ENCODE measurements at places on chromosomes 6 and 20.

GRCh38 chr6:160967833-160968232, 23.7 kb upstream of the MAP3K4 start:
- DNase-seq: no peak

DNA sequence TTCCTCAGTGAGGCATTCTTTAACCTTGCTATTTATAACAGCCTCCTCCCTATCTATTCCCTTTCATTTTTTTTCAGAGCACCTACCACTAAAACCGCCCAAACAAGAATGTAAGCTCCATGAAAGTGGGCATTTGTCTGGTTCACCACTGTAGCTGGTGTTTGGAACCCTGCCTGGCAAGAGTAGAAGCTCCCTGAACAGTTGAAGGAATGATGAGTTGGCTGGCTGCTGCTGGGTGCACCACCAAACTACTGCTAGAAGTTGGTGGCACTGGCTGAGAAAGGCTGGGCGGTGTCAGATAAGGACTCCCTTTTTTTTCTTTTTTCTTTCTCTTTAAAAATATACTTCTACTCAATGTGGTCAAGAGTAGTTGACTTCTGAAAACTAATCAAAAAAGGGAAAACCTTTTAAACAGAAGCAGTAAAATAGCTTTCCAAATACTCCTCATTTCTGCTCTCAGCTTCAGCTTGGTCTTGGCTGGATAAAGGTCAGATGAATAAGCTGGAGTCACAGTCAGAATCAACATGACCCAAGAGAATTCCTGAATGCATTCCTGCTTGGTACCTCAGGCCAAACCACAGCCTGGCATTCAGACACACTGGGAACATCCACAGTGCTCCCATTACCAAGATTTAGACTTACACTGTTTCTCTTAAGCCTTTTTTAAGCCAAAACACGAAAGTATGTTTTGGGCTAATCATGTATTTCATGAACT, 38.0 kb downstream of the RTN4IP1 start:
- DNase-seq: no peak

- DNase-seq: no peak
These were observed 68.4 kb downstream of the ATG5 start for GRCh38 chr6:106257195-106257594.

- no peak for DNase-seq
These were observed 618.5 kb downstream of the C6orf118 start for GRCh38 chr6:164690702-164691500.

GRCh38 chr20:38873050-38873581, 53.1 kb upstream of the FAM83D start:
- peak; percentile 90 for DNase-seq

DNA sequence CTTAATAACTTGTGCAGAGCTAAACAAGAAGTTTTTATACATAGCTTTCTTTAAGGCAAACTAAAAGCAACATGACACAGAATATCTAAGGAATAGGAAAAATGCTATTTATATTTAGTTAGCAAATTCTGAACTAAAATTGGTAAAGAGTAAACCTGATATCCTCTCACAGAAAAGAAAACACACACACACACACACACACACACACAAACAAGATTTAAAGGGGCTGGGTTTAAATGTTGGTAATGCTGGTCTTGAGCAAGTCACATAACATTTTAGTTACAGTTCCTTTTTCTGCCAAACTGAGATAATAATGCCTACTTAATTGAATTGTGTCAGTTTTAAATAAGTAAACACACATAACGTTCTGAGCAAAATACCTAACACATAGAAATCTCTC, 1.6 kb downstream of the TRDN start:
- DNase-seq: no peak

DNA sequence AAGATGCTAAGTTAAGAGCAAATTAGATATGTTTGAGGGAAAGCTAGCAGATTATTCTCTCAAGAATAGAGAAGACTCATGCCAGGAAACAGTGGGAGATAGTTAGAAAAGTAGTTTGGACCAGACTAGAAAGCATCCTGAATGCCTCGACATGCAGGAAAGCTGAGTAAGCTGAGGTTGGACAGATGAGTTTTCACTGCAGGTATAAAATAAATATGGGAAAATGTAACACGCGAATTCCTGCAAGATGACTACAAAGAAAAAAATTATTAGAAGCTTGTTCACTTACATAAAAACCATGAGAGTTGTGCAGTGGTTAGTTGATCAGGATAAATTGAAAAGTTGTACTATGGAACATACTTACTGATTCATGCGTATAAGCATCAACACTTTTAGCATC, 484.2 kb upstream of the MANEA start:
- no peak for DNase-seq

GRCh38 chr6:71544028-71544427, 255.4 kb downstream of the OGFRL1 start:
- no peak for DNase-seq

GRCh38 chr6:85493389-85493788, 43.5 kb downstream of the NT5E start:
- no peak for DNase-seq

- DNase-seq: no peak
These were observed 45.7 kb upstream of the TSHZ2 start for GRCh38 chr20:52926505-52926904.

- no peak for DNase-seq
These were observed 648.7 kb upstream of the FLRT3 start for GRCh38 chr20:14986026-14986655.

DNA sequence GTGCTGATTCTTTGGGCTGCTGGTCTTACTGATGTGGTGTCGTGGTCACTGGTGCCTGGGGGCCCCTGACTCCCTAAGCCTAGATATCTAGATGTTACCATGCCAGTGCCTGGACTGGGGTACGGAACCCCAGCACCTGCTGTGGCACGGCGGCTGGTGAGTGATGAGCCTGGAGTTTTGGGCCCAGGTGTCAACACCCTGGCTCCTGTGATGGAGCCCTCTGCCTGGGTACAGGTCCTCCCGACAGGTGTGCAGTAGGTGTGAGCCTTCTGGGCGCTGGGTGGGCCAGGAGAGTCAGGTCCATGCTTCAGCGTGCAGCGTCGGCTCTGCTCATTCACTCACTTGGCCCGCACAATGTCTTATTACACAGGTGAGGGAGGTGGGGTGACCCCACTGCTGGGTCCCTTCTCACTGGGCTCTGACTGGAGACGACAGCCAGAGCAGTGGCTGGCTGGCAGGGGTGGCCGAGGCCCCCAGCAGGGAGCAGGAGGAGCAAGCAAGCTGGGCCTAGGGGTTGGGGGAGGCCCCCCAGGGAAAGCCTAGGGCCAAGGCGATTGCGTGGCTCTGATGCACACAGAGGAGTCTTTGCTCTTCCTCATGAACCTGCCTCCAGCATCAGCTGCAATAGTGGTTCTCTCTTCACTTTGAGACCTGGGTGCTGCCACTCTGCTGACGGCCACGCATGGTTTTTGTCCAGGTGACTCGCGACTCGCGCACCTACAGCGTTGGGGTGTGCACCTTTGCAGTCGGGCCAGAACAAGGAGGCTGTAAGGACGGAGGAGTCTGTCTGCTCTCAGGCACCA, 42.5 kb upstream of the SLC22A1 start:
- DNase-seq: no peak

GRCh38 chr6:91029211-91029610, 442.3 kb upstream of the MAP3K7 start:
- DNase-seq: no peak

GRCh38 chr6:122558080-122558479, 52.1 kb upstream of the PKIB start:
- DNase-seq: no peak

DNA sequence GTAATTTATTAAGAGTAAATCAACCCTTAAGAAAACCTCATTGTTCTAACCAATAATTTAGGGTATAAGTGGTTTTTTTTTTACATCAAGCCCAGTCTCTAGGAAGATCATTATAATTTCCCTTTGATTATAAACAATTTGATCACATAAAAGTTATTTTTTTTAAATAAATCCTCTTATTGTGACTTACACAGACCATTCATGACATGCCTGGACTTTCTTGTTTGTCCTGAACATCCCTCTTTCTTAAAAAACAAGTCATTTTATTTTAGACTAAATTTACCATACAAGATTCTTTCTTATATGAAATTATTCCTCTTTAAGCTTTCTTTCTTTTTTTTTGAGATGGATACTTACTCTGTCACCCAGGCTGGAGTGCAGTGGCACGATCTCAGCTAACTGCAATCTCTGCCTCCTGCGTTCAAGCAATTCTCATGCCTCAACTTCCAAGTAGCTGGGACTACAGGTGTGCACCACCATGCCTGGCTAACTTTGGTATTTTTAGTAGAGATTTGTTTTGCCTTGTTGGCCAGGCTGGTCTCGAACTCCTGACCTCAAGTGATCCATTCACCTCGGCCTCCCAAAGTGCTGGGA, 53.6 kb upstream of the AGPAT4 start:
- DNase-seq: no peak

DNA sequence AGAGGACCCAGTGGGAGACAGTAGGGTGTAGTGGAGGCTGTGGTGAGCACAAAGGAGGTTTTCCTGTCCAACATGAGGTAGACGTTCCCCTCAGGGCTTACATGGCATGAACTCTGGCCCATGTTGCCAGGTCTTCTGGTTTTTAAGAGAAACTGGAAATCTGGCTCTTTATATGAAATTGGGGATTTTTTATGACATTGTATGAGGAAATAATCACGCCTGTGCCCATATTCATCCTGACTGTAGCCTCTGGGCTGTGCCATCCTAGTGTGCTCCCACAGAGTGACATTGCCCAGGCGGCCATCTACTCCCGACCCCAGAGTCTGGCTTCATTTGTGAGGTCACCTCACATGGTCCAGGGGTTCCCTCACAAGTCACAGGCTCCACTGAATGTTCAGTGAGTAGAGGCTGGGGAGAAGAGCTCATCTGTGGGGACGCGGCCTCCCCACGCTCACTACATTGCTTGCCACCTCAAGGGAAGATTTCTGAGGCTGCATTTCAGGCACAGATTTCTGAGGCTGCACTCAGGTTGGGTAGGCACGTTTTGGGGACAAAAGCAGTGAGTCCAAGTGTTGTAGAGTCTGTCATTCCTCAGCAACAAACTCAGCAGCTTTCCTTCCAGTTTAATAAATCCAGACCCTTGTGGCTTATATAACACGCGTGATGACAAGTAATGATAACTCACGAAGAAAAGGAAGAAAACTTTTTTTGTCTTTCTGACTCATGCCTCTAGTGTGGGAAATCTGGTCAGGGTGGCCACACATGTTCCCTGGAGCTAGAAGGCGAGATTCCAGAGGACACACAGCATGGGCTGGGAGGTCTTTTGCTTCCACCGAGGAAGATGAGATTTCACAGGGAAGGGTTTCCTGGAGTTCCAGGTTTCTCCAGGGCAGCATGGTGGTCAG, 41.7 kb downstream of the SLC24A3 start:
- DNase-seq: no peak

DNA sequence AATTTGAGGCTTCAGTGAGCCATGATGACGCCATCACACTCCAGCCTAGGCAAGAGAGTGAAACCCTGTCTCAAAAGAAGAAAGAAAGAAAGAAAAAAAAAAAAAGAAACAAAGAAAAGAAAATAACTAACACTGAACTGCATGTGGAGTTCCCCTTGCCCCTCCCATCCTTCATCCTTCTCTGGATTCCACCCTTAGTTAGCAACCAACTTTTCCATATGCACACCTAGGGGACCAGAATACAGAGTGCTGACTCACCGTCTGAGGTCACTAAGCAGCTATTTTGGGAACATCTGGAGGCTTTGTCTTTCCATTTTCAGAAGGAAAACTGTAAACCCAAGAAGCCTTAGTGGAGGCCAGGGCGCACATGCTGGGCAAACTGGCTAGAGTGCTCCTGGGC, 257.4 kb downstream of the MAFB start:
- no peak for DNase-seq

GRCh38 chr6:38583523-38583922, 56.2 kb downstream of the BTBD9 start:
- no peak for DNase-seq

- DNase-seq: no peak
These were observed 27.6 kb downstream of the DCDC2 start for GRCh38 chr6:24330137-24330732.

- no peak for DNase-seq
These were observed 3.5 kb downstream of the ZFAND3 start for GRCh38 chr6:37822851-37823682.

Measured in NK-92 treated with Interleukin-12 subunit alpha and Interleukin-12 subunit beta, amount 100 ng/mL, for 24 hours (cell line).